ENCODE measurements at places on chromosomes 1 and 21.

GRCh38 chr1:240090957-240091600 lies 604 bp upstream of the FMN2 start:
- DNase-seq = no peak

DNA sequence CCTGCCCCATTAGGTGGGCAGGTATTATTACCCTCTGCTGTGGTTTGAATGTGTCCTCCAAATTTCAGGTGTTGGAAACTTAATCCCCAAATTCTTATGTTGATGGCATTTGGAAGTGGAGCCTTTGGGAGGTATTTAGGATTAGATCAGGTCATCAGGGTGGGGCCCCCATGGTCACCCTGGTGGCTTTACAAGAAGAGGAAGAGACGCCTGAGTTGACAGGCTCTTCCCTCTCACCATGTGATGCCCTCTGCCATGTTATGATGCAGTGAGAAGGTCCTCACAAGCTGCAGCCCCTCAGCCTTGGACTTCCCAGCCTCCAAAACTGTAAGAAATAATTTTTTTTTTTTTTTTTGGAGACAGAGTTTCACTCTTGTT lies 8.8 kb upstream of the THEMIS2 start:
- DNase-seq = no peak

DNA sequence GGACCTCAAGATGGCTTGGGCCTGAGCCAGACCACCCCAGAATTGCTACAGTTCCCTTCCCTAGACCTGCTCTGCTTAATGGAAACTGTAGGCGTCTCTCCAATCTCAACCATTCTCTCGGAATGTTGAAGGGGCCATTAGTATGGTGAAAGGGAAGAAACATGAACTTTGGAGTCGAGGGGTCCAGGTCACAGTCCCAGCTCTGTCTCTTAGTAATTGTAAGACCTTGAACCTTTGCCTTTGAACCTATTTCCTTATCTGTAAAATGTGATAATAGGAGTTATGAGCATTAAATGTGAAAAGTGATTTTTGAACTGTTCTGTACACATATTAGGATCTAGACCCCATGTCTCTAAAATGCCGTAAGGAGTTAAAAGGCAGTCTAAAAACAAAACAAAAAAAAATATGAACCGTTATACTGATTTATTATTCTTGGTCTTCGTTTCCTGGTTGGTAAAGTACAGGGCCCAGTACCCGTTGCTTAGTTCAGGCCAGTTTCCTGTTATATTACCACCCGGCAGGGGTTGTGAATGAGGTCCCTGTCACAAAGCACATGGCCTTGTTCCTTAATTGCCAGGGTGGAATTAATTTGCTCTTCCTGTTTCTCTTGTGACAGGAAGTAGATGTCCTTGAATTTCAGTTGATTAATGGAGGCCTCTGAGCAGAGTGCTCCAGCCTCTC lies 42.3 kb downstream of the TCEANC2 start:
- no peak for DNase-seq

DNA sequence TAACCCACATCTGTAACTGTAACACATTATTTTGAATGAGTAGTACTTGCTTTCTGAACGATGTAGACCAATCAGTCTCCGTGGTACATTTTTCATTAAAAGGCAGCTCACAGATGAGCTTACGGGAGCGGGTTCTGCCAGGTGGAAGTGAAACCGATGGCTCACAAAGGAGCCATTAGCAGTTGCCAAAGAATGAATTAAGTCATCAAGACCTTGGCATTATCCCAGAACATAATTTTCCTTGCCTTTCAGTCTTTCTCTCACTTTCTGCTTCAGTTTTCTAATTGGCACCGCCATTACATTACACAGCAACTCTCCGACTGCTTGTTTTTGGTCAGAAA lies 33.5 kb upstream of the UTS2 start:
- DNase-seq = peak; percentile 2

- DNase-seq = no peak
Measured at GRCh38 chr1:54323324-54323739, 82.9 kb downstream of the SSBP3 start.

- no peak for DNase-seq
Measured at GRCh38 chr21:33348706-33349105, 23.9 kb downstream of the IFNAR1 start.

DNA sequence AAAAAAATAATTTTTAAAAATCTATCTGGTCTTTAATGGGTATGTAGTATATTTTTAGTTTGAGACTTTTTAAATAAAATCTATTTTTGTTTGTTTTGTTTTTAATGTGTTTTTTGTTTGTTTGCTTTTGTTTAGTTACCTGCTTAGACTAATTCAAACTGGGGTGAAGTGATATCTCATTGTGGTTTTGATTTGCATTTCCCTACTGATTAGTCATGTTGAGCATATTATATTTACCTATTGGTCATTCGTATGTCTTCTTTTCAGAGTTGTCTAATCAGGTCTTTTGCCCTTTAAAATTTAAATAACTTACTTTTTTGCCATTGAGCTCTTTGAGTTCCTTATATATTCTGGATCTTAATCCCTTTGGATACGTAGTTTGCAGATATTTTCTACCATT lies 20.3 kb downstream of the CD1B start:
- no peak for DNase-seq

GRCh38 chr1:77395051-77395450 lies 113.2 kb downstream of the AK5 start:
- no peak for DNase-seq

GRCh38 chr21:42815217-42815616 lies 64.1 kb downstream of the WDR4 start:
- DNase-seq = no peak

- no peak for DNase-seq
Measured at GRCh38 chr1:221981461-221981860, 239.6 kb upstream of the DUSP10 start.

- DNase-seq = no peak
Measured at GRCh38 chr1:226009650-226010044, 10.5 kb upstream of the SDE2 start.

GRCh38 chr21:42474043-42474831 lies 21.8 kb downstream of the RSPH1 start:
- no peak for DNase-seq
